ENCODE measurements at places on chromosomes 6 and 20.

GRCh38 chr20:19598117-19598850, 159.8 kb upstream of the RIN2 start:
- DNase-seq, result no peak

- DNase-seq, result no peak
Observed at GRCh38 chr6:78492351-78493017, 374.9 kb upstream of the IRAK1BP1 start.

- no peak for DNase-seq
Observed at GRCh38 chr6:2799936-2800527, 34.8 kb downstream of the WRNIP1 start.

DNA sequence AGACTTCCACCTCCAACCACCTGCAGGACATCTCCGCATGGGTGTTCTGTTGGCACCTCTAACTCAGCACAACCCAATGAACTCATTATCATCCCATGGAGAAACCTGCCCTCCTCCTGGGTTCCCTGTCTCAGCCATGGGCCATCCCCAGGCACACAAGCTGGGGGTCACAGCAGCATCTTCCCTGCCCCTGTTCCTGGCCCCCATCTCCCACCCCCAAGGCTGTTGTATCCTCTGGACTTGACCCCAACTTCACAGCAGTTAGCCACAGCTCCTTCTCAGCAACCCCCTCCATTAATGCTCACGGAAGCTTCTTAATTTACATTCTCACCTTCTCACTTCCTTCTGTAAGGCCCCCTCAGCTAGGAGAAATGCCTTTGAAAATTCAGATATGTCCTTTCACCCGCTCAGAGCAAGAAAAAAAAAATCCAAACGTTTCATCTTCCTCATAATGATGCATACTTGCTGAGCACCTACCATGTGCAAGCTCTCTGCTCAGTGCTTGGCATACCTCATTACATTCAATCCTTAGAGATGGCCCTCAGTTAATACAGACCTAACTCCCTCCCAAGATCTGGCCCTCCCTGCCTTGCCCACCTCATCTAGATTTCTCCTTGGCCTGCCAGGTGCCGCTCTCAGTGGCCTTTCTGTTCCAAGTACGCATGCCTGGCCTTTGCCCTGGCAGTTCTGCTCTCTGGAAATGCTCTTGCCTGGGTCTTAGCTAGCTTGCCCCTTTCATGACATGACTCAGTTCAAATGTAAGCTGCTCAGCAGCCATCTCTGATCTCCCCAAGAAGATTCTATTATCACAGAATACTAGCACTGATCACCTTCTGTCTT, 2.5 kb upstream of the NELFCD start:
- no peak for DNase-seq
